ENCODE measurements at places on chromosomes 7 and 10.
A peak's percentile ranks its signal among the peaks of the same experiment; 100 is the strongest.

GRCh38 chr7:137242616-137243015, 100.9 kb downstream of the PTN start:
- DNase-seq, result no peak

- no peak for DNase-seq
Measured at GRCh38 chr10:111207500-111207899, 130.7 kb downstream of the ADRA2A start.

DNA sequence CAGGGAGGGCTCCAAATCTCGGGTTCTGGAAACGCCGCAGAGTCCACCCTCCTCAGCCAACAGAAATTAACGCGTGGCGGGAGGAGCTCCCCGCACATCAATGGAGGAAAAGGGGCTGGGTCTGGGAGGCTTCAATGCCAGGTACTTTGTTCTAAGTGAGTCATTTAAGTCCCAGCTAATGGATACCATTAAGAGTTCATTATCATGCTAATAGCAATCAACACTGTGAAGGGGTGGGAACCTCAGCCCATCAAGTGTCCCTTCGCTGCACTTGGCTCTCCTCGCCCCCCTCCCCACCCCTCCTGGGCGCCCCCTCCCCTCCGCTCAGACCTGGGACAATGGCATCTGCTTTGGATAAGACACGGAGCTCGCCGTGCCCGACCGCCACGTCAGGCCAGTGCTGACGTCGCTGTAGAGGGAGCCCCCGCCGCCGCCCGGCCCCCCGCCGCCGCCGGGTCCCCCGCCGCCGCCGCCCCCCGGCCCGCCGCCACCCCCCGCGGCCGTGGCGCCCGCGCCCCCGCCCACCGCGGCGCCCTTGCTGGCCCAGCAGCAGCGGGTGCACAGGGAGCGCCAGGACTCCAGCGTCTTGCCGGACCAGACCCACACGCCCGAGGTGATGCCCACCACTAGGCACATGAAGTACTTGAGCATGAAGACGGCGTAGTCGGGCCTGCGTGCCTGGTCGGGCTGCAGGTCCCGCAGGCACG, 2.9 kb downstream of the FZD8 start:
- peak; percentile 38 for DNase-seq

DNA sequence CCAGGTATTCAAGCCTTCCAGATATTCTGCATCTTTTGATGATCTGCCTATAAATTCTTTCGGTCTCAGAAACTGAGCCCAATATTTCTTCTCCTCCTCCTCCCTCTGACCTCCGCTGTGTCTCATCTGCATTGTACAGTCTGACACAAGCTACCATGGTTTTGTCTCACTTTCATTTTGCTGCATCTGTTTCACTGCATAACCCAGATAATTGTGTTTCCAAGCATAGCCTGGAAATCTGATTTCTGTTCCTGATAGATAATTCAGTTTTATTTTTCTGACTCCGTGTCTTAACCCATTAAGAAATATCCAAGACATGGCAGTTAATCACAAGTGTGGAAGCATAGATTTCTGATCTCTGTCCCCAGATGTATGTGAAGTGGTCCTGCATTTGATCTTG, 374.2 kb upstream of the SEMA3A start:
- DNase-seq, result no peak

- no peak for DNase-seq
Measured at GRCh38 chr7:2405601-2406345, 2.4 kb downstream of the CHST12 start.

DNA sequence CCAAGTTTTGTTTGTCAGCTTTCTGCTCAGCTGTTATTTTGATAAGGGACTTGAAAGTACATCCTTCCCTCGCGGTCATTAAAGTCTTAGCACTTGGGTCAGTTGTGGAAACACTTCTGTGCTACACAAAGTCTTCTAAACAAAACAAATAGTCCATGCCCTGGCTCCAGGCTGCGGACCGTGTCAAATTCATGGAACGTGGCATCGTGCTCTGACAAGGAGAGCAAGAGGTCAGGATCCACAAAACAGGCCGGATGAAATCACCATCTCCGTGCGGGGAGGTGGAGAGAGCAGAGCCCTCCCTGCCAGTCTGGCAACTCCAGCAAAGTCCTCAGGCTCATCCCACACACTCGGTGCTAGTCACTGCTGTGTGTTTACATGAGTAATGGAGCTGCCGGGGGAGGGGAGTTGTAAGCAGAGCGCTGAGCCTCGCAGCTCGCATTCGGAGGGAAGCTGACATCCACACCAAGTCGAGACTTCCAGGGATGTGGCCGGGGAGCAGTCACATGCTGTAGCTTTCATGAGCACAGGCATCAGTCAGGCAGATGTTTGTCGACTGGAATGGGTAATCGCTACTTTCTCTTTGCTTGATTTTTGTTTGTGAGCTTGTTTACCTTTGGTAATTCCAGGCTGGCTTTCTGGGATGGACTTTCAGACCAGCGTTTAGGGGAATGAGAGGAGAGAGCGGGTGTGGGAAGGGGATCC, 147.6 kb downstream of the ARID5B start:
- DNase-seq, result peak; percentile 84

Measured in NCI-H82 (cell line).